ENCODE measurements at places on chromosomes 4 and X.
A peak's percentile ranks its signal among the peaks of the same experiment; 100 is the strongest.

GRCh38 chr4:94574050-94574449 is 122.3 kb downstream of the PDLIM5 start:
- DNase-seq, result no peak

- no peak for DNase-seq
Observed at GRCh38 chrX:42109428-42109827, 186.1 kb upstream of the CASK start.

- no peak for DNase-seq
Observed at GRCh38 chr4:31998807-31999206, 1278.6 kb downstream of the PCDH7 start.

GRCh38 chrX:154457491-154458115 is 478 bp upstream of the PLXNA3 start:
- DNase-seq, result peak; percentile 51

DNA sequence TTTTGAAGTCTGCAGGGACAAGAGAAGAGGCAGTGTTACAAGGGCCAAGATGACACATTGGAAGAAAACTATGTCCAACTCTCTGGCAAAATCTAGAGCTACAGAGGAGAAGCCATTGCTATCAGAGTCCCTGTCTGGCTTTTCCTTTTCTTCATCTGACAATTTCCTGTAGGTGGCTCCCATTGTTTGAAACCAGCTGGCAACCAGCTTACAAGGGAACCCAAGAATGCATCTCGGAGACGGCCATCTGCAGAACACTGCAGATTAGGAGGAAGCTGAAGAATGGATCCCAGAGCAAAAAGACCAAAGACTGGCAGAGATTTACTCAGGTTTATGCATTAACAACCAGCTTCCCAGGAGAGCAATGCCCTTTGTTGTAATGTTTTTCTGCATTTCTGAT is 216.2 kb upstream of the CTSO start:
- DNase-seq, result no peak

DNA sequence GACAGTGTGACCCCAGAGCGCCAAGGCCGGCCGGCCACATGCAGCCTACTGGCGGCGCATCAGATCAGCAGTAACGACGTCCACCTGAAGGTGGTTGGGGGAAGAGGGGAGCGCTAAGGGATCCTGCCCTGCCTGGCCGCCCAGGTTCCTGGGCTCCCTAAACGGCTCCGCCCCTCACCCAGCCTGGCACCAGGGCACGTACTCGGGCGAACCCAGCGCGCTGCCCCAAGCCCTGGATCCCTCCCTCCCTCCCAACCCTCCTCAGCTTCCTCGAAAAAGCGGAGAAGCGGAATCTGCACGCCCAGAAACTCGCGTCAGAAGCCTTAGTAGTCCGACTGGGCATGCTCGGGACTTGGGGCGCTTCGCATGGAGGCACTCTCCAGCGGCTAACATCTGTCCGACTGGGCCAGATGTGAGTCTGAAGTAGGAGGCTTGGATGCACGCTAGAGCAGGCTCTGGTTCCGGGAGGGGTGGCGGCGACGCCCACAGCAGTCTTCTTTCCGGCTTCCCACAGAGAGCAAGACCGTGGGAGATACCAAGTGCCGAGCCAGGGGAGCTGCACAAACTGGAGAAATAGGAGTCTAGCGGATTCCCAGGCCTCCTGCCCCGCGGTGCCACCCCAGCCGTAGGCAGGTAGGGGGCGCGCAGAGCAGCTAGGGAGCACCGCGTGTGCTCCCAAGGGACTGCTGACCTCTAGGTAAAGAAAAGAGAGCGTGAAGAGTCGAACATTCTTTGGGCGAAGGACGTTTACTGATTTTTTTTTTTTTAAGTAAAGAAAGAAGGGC is 114.3 kb upstream of the TEX13C start:
- DNase-seq, result no peak

GRCh38 chr4:123351713-123352112 is 44.9 kb upstream of the SPRY1 start:
- DNase-seq, result no peak

DNA sequence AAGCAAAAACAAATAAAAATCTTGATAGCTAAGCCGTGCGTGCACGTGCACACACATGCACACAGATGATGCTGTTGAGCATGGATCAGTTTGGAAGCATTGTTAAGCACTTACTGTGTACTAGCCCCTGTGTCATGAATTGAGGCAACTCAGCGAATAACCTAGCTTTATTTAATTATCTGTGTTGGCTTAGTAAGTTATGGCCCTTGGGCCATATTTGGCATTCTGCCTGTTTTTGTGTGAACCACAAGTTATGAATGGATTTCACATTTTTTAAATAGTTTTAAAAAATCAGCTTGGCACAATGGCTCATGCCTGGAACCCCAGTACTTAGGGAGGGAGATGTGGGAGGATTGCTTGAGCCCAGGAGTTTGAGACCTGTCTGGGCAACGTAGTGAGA is 113.6 kb upstream of the CBLL2 start:
- no peak for DNase-seq

DNA sequence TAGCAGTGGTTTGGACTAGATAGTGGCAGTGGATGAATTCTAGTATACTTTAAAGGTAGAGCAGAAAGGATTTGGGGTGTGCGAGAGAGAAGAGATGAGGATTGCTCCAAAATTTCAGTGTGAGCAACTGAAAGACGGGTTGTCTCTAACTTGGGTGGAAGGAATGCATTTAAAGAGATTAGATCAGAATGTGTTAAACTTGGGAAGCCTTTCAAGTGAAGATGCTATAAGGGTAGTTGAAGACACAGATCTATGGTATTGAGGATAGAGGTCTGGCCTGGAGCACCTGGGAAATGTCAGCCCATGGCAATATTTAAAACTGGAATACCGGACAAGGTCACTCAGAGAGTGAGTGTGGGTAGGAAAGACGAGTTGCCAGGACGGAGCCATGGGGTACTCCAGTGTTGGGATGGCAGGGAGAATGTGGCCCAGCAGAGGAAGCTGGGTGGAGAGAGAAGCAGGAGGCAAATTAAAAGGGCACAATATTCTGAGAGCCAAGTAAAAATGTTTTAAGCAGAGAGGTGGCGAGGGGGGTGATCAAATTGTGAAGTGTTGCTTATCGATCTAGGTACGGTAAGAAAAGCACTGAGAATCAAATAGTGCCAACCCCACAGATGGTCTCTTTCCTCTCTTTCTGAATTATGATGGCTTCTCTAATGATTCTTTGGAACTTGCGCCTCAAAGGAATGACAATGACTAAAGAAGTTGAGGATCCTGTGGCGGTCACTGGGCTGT is 50.5 kb downstream of the ENOPH1 start:
- no peak for DNase-seq

DNA sequence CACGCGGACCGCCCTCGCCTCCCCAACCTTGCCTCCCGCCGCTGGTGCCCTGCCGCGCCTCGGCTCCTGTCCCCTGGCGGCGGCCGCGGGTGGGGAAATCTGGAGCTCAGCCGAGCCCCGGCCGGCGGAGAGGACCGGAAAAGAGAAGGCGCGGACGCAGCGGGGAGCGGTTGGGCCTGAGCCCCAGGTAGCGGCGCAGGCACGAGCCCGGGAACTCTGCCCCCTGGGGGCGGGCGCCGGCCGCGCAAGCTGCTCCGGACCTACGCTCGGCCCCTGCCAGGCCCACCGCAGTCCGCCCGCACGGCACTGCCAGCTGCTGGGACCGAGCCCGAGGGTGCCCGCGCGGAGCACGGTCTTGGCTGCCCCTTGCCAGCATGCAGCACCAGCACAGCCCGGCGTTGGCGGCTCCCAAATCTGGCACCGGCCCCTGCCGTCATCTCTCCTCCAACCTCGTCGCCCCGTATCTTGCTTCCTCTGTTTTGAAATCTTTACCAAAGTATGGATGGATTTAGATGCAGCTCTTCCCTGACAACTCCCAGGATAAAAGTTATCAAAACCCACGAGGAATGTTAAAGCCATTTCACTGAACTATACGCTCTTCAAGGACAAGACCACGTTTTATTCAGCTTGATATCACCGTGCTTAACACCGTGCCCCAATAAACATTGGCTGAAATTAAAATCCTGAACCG is at the start of gene PRSS12:
Gene PRSS12 (minus strand): TSS at position 161 of the 691 bp plus-strand sequence. CDS start 283 bp downstream, outside the sequence.
- peak; percentile 52 for DNase-seq

DNA sequence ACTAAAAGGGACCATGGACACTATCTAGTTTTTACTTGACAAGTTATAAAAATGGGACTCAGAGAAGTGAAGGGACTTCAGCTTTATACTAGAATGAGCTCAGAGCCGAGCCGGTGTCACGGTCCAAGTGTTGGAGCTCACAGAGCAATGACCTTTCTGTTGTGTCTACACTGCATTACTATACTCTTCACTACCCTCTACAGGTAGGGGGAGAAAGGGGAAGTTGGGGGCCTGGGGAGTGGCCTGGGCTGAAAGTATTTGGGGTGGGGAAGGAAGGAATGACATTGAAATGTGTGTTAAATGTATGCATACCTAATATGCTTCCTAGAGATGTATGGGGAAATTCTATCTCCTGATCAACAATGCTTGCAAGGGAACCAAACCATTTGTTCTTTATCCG is 48.8 kb upstream of the HHIP start:
- DNase-seq, result no peak

- no peak for DNase-seq
Observed at GRCh38 chr4:173178144-173178543, 9.5 kb downstream of the GALNT7 start.

- DNase-seq, result no peak
Observed at GRCh38 chr4:89134775-89135319, 23.5 kb downstream of the TIGD2 start.

DNA sequence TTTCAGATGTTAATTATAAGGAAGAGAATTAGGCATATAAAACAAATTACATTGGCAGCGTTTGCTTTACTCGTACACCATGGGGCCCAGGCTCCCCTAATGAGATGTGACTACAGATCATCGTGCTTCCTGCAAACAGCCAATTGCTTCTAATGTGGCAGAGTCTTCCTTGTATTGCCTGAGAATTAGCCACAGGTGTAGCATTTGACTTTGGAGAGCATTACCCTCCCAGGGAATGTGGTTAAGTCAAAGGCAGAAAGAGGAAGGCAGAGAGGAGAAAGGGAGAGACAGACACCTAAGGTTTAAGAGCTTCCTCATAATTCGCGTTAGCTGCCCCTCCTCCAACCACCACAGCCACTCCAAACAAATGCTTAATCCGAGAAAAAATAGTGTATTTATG is 97.0 kb downstream of the MID1IP1 start:
- DNase-seq, result no peak

GRCh38 chr4:85898231-85898630 is 423.3 kb downstream of the ARHGAP24 start:
- no peak for DNase-seq

DNA sequence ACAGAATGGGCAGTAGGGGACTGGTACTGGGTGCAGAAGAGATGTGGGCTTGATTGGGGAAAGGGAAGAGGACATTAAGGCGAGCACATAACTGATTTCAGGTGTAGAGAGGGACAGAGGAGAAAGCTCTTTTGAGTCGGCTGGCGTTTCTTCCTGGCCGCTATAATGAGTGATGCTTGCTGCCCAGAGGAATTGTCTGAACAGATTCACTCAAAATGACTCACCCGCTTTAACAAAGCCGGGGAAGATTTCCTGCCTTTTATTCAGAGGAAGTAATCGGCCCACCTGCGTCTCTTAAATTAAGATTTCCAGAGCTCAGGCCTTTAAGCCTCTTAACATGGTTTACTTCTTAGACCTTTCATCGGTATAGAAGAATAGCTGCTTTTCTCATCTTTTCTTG is 102.1 kb upstream of the AP1S2 start:
- no peak for DNase-seq

- DNase-seq, result no peak
Observed at GRCh38 chr4:81883530-81884450, 412.1 kb upstream of the RASGEF1B start.

DNA sequence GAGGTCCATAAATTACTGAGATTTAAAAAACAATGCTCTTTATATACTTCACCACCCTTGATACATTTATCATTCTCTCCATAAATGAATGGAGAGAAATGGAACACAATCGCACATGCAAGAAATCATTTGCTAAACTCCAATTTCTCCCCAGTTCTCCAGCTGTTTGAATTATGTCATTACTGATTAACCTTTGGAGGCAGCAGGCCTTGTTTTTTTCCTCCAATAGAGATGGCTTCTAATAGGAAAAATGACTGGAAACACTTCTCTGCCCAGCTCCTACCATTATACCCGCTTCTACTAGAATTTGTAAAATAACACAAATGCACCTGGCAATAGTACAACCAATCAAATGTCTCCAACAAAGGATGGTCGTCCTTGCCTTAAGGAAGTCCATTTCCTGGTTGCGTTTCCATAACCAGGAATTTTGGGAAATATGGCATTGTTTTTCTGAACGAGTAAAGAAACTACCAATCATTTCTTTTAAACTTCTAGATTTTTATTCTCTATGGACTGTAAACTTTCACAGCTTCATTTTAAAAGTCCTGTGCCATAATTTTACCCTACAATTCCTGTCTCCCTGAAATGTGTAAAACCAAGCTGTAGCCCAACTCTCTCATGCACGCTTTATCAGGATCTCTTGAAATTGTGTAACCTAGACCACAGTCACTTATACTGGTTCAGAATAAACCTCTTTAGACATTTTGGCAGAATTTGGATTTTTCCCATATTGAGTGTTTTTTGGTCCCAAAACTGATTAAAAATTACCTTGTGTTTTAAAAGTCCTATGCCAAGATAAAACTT is 60.1 kb downstream of the APBB2 start:
- no peak for DNase-seq

DNA sequence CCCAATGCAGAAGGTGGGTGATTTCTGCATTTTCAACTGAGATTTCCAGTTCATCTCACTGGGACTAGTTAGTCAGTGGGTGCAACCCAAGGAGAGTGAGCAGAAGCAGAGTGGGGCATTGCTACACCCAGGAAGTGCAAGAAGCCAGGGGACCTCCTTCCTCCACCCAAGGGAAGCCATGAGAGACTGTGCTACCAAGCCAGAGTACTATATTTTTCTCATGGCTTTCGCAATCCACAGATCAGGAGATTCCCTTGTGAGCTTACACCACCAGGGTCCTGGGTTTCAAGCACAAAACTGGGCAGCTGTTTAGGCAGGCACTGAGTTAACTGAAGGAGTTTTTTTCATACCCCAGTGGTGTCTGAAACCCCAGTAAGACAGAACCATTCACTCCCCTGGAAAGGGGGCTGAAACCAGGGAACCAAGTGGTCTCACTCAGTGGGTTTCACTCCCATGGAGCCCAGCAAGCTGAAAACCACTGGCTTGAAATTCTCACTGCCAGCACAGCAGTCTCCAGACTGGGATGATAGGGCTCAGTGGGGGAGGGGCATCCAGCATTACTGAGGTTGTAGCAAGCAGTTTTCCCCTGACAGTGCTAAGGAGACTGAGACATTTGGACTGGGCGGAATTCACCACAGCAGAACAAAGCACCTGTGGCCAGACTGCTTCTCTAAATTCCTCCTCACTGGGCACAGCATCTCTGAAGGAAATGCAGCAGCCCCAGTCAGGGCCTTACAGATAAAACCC is 903.4 kb downstream of the TECRL start:
- no peak for DNase-seq

DNA sequence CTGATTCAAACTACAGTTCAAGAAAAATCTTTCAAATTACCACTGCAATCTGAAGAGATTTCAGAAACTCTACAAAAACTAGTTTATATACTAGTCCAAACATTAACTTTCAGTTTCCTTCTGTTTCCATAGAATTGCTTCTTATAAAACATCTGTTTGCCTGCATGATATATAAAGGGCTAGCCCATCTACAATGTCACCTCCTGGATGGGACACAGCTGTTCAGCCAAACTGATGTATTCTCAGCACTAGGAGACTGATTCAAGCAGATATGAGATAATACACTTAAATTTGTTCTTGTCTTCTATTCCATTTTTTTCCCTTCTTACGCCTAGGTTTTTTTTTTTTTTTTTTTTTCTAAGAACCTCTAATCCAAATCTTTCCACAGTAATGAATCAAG is 1569.7 kb upstream of the IGFBP7 start:
- DNase-seq, result no peak

GRCh38 chr4:145453163-145453520 is 28.5 kb upstream of the SMAD1 start:
- no peak for DNase-seq

- no peak for DNase-seq
Observed at GRCh38 chrX:63930140-63930539, 145.1 kb upstream of the ARHGEF9 start.
